Left kidney (tissue), 8 donors: ENCODE measurements at places on chromosomes 5 and 9.

- no peak for DNase-seq
Measured at GRCh38 chr9:120768886-120769285, 24.3 kb downstream of the FBXW2 start.

GRCh38 chr9:124551472-124552272 lies 44.5 kb upstream of the NR5A1 start:
- peak; percentile 20 for DNase-seq

GRCh38 chr5:10595293-10595671 lies 31.4 kb downstream of the ANKRD33B start:
- no peak for DNase-seq

- DNase-seq, result no peak
Measured at GRCh38 chr9:120505186-120505585, 74.8 kb downstream of the CDK5RAP2 start.

DNA sequence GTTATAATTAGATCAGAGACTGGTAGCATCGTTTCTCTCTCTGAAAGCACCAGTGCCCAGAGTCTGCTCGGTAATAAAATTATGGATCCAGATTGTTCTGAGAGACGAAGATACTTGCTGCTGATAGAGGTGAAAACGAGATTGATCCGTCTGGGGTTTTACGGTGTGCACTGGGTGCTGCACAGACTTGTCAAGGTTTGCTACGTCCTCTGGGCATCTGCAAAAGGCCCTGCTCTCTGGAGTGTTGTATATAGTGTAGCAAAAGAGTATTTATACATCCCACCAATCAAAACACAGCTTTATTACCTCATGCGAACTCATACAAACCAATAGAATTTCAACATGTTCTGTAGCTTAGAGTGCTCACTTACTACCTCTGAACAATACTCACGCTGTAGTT lies 219.3 kb downstream of the PBX3 start:
- DNase-seq, result no peak

DNA sequence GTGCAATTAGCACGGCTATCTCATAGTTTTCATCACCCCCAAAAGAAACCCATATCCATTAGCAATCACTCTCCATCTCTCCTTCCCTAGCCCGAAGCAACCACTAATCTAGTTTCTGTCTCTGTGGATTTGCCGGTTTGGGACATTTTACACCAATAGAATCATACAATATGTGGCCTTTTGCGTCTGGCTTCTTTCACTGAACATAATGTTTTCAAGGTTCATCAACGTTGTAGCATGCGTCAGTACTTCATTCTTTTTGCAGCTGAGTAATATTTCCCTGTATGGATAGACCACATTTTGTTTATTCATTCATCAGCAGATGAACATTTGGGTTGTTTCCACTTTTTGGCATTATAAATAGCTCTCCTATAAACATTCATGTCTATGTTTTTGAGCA lies 75.4 kb upstream of the TBC1D2 start:
- DNase-seq, result no peak

DNA sequence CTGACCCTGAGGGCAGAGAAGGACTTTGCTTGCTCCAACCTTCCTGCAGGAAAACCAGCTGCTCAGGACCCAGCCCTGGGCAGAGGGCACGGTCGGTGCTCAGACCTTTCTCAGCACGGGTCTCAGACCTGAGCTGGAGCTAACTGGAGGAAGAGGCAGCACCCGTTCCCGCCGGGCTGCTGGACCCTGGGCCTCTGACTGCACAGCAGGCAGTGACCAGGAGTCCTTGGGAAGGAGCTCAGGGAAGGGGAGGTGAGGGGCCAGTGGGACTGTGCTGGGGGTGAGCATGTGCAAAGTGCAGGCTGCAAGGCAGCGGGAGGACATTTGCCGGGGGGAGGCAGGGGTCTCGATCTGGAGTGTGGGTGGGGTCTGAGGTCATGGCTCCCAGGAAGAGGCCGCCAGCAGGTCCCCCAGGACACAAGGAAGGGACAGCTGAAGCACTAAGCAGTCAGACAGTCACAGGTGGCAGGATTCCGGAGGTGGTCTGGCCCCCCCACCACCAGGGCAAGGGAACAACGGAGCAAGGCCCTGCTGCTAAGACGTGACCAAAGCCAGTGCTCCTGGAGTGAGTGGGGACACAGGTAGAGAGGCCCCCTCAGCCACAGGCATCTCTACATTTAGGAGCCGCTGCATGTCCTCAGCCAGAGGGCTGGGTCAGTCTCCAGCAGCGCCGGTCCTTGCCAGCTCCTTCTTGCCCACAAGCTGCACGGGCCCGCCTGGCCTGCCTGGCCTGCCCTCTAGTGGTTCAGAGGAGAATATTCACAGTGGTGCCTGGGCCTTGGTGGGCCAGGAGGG lies 4.8 kb upstream of the DPM2 start:
- DNase-seq, result no peak

- no peak for DNase-seq
Measured at GRCh38 chr5:72386639-72387038, 66.5 kb downstream of the PTCD2 start.

- no peak for DNase-seq
Measured at GRCh38 chr9:74556685-74557084, 59.5 kb downstream of the RORB start.

DNA sequence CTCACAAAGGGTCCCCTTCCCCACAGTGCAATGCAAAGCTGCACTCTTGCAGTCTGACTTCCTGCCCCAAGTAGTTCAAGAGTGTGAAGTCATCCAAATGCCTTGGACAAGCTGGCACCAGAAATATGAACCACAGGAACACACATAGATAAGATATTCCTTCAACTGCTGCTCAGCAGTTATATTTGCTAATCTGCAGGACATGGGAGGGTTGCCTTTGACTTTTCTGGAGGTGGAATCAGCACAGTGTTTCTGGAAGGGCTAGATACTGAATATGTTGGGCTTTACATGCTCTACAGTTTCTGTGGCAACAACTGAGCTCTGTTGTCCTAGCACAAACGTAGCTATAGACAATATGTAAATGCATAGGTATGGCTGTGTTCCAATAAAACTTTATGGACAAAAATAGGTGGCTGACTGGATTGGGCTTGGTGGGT lies 96.7 kb upstream of the PCA3 start:
- no peak for DNase-seq

GRCh38 chr9:132672413-132672690 lies 2.1 kb downstream of the GTF3C4 start:
- DNase-seq, result no peak

DNA sequence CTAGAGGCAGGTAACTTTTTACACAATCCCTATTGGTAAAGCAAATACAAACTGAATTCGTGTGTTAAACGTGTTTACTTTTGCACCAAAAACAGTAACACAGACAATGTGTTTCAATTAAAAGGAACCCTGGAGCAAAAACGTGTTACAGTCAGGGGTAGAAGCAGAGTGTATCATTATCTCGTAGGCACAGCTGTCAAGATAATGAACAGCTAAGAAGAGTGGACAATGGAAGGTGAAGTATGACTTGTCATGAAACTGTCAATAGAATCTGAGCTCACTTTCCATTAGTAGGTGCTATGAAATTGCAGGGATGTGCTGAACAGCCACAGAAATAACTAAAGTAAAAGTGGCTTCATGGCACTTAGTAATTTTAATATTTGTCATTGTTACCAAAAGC lies 1229.8 kb upstream of the WWC1 start:
- DNase-seq, result no peak

GRCh38 chr5:177133853-177134696 lies 502 bp downstream of the NSD1 start:
- peak; percentile 55 for DNase-seq
